ENCODE measurements at places on chromosomes 12 and 14. TPM values are rescaled to one million over a fixed set of nuclear protein-coding genes. Genes with fewer than 3 reads are reported as not detected.

The SRRM4 gene
- total RNA-seq, result not detected

The STXBP6 gene
- 2.2 TPM for total RNA-seq

The ANO4 gene
- 0.11 TPM for total RNA-seq

The NUBPL gene
- total RNA-seq, result 6.6 TPM

The KLRC2 gene
- 2.1 TPM for total RNA-seq

The GSC gene
- total RNA-seq, result 0.55 TPM

The GRIN2B gene
- 3.9 TPM for total RNA-seq

The LRTM2 gene
- not detected for total RNA-seq

The NUAK1 gene
- 11.0 TPM for total RNA-seq

The MDGA2 gene
- total RNA-seq, result not detected

The C12orf50 gene
- total RNA-seq, result not detected

The KERA gene
- total RNA-seq, result not detected

The TAS2R50 gene
- total RNA-seq, result not detected

The RNF212B gene
- total RNA-seq, result not detected

The PUS7L gene
- 3.8 TPM for total RNA-seq

The MYH6 gene
- total RNA-seq, result not detected

The CIDEB gene
- total RNA-seq, result 0.19 TPM

The HHIPL1 gene
- total RNA-seq, result 0.29 TPM

The SLCO1B1 gene
- 0.42 TPM for total RNA-seq

The MYL2 gene
- 0.25 TPM for total RNA-seq

The AKAP6 gene
- total RNA-seq, result 0.70 TPM

The PRIM1 gene
- total RNA-seq, result 29.6 TPM

The NYNRIN gene
- 0.16 TPM for total RNA-seq

The BCL2L2 gene
- total RNA-seq, result 18.7 TPM

The SPIC gene
- total RNA-seq, result not detected

The CCT2 gene
- total RNA-seq, result 306 TPM

The KLRK1 gene
- total RNA-seq, result 0.09 TPM

The GDF3 gene
- total RNA-seq, result not detected

The FOXN4 gene
- not detected for total RNA-seq

The GZMB gene
- total RNA-seq, result not detected

The TNFRSF1A gene
- total RNA-seq, result 516 TPM

The EIF5 gene
- total RNA-seq, result 280 TPM

The CAPZA3 gene
- total RNA-seq, result not detected

The TROAP gene
- 97.1 TPM for total RNA-seq

The RNASE4 gene
- total RNA-seq, result 6.1 TPM

The KRT72 gene
- total RNA-seq, result not detected

The GPR68 gene
- 0.12 TPM for total RNA-seq

The SERPINA3 gene
- total RNA-seq, result 6.6 TPM

The RIPK3 gene
- total RNA-seq, result not detected

The MLF2 gene
- total RNA-seq, result 311 TPM

The NAA25 gene
- 21.5 TPM for total RNA-seq

The PTCSC3 gene
- not detected for total RNA-seq

The ATN1 gene
- 76.6 TPM for total RNA-seq

The RBP5 gene
- total RNA-seq, result not detected

The RNASE3 gene
- not detected for total RNA-seq

The GALNT16 gene
- 3.9 TPM for total RNA-seq

The CCDC196 gene
- total RNA-seq, result not detected

The NT5DC3 gene
- total RNA-seq, result 7.6 TPM

The CLEC4D gene
- not detected for total RNA-seq

The PLEK2 gene
- total RNA-seq, result 28.3 TPM

The TAC3 gene
- not detected for total RNA-seq

The MDM2 gene
- 23.6 TPM for total RNA-seq

The KDM2B gene
- total RNA-seq, result 24.1 TPM

The CCDC88C gene
- total RNA-seq, result 6.5 TPM

The SLC8A3 gene
- not detected for total RNA-seq

The ACSM4 gene
- not detected for total RNA-seq

The PLEKHD1 gene
- not detected for total RNA-seq

The DCN gene
- total RNA-seq, result not detected

The NTF3 gene
- not detected for total RNA-seq
